ENCODE measurements at places on chromosomes 2 and 18. TPM values are rescaled to one million over a fixed set of nuclear protein-coding genes. Genes with fewer than 3 reads are reported as not detected.
A peak's percentile ranks its signal among the peaks of the same experiment; 100 is the strongest.

GRCh38 chr2:121231385-121232000 lies 53.5 kb downstream of the TFCP2L1 start:
- DNase-seq, result no peak

Gene LBX2
- polyA plus RNA-seq, result 7.0 TPM

- DNase-seq, result no peak
Measured at GRCh38 chr18:34729740-34730355, 19.8 kb downstream of the DTNA start.

DNA sequence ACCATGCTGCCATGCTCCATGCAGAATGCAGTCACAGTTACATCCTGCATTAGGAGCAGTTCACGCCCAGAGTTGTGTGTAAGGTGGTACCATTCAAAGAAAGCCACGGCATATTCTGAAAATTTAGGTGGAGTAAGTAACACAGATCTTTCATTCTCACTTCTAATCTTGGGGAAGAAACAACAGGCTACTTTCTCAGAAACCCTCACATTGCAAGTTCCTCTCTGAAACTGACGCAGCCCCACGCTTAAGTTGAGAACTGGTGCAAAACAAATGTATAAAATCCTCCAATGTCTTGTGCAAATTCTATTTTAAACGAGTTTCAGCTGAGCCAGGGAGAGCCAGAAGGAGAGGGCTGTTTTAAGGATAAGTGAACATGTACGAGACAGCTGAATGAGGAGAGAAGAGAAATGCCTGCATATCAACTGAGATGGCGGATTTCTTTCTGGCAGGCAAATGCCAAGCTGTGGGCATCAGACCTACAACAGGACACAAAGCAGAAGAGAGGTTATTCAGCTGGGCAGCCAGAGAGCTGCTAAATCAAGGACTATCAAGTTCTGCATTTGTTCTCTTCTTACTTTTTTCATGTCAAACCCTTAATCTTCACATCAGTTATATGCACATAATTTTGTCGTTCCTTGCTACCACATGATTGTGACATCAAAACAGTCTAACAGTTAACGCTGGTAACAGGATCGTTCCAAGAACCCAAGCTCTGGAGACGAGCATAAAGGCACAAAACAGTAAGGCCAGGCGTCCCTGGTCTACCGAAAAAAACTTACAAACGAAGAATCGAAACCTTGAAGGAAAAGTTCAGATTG lies 6.4 kb downstream of the ARL4C start:
- DNase-seq, result no peak

Gene TUBA4B
- 0.82 TPM for polyA plus RNA-seq

Gene COL6A3
- polyA plus RNA-seq, result 236 TPM

DNA sequence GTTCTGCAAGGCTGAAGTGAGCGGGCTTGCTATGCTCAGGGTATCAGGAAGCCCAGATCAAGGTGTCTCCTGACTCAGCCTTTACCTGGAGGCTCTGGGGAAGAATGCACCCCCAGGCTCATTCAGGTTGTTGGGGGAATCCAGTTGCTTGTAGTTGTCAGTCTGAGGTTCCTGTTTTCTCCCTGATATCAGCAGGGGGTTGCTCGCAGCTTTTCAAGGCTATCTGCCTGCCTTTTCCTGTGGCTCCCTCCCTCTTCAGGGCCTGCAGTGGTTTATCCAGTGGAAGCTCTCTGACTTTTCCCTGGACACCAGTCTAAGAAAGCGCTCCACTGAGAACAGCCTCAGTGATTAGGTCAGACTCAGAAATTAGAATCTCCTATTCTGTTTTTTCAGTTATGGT lies 116.6 kb downstream of the PTPRM start:
- no peak for DNase-seq

DNA sequence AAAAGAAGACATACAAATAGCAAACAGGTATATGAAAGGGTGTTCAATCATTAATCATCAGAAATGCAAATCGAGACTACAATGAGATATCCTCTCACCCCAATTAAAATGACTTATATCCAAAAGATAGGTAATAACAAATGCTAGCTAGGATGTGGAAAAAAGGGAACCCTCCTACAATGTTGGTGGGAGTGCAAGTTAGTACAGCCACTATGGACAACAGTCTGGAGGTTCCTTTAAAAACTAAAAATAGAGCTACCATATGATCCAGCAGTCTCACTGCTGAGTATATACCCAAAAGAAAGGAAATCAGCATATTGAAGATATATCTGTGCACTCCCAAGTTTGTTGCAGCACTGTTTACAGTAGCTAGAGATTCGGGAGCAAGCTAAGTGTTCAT lies 271.5 kb downstream of the MBD5 start:
- no peak for DNase-seq

- DNase-seq, result peak; percentile 6
Measured at GRCh38 chr2:30545875-30546274, 98.8 kb downstream of the LCLAT1 start.

DNA sequence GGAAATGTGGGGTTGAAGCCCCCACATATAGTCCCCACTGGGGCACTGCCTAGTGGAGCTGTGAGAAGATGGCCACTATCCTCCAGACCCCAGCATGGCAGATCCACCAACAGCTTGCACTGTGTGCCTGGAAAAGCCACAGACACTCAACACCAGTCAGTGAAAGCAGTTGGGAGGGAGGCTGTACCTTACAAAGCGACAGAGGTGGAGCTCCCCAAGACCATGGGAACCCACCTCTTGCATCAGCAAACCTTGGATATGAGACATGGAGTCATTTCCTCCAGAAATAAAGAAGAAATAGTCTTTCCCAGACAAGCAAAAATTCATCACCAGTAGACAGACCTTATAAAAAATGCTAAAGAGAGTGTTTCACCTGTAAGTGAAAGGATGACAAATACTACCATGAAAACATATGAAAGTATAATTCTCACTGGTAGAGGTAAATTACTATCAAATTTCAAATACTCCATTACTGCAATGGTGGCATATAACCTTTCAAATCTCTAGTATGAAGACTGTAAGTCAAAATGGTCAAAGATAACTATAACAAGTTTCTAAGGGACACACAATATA lies 152.6 kb upstream of the EPHA4 start:
- no peak for DNase-seq

- DNase-seq, result no peak
Measured at GRCh38 chr18:10057401-10057893, 143.6 kb downstream of the VAPA start.

DNA sequence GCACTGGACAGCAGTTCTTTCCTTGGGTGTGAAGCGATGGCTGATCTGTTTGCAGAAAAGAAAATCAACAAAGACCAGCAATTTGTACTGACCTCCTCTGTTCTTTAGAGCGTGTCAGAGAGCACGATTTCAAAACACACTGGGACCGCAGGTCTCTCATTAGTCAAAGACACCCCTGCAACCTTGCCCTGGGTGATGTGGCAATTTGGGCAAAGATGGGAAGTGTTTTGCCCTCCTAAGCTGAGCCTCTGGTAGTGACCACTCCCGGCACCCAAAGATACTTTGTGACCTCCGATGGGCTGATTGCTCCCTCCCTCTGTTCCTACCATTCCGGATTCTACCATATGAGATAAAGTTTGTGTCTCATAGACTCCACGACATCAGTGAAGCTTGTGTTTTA lies 18.2 kb upstream of the CLIP4 start:
- DNase-seq, result no peak

DNA sequence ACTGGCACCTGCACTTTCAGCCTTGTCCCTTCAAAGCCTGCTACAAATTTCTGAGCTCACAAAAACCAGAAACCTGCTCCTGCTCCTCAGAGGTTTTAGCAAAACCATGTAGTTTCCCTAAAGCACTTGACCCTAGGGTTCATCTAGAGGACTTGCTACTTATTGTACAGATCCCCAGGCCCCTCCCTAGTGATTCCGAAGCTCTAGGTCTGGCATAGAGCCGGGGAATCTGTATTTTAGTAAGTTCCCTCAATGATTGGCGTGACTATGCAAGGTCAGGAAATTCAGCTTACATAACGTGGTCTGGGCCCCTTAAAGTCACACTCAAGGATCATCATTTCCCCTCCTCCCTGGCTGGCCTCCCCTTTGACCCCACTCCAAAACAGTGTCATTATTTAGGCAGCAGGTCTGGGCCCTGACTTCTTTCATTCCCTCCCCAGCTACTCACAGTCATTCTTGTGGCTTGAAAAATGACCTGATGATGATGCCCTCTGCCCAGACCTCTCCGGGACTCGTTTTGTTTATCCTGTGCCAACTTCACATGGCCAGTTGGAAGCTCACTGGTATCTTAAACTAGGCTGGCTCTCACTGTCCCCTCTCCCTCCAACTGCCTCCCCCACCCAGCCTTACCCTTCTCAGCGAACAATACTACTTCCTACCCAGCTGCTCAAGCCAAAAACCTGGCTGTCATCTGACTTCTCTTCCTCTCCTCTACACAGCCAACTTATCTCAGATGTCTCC lies 36.0 kb downstream of the WDFY1 start:
- no peak for DNase-seq

- DNase-seq, result no peak
Measured at GRCh38 chr2:191012845-191013681, 908 bp downstream of the STAT1 start.

DNA sequence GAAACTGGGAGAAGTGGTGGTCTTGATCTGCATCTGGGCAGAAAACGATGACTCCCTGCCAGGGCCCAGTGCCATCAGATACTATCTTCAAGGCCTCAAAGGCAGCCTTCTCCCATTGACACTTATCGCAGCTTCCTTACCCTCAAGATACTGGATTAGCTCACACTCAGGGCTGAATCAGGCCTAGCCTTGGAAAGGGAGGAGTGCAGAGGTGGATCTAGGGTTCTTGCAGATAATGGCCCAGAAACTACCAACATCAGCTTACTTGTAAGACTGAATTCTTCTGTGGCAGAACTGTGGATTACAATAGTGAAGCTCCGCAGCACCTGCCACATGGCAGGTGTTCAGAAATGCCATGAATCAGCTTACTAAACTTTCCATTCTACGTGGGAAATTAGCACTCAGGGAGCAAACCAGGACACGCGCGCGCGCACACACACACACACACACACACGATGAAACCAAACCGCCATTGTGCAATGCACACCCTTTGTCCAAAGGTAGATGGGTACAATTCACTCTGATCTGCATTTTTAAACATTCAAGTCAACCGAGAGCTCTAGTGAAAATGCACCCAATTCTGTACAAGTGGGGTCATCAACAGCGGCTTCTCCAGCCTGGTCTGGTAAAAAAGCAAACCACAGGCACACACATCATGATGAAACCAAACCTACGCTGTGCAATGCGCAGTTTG lies 26.3 kb upstream of the TMEM182 start:
- peak; percentile 8 for DNase-seq

Gene NFU1
- polyA plus RNA-seq, result 54.7 TPM

GRCh38 chr2:29054430-29054829 lies 19.9 kb downstream of the PCARE start:
- no peak for DNase-seq

DNA sequence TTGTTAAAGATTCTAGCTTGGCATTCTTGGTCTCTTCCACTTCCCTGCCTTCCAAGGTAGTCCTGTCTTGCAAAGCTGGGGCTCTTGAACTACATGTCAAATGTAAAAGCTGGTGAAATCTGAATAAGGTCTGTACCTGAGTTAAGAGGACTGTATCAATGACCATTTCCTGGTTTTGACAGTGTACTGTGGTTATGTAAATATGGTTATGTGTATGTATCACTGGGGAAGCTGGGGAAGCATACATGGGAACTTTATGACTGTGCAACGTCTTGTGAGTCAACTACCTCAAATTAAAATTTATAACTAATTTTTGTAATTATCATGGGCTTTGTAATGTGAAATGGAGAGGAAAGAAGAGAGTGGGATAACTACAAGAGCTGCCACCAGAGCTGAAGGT lies 81.7 kb downstream of the COL4A4 start:
- no peak for DNase-seq

Gene THSD7B
- polyA plus RNA-seq, result 5.1 TPM

DNA sequence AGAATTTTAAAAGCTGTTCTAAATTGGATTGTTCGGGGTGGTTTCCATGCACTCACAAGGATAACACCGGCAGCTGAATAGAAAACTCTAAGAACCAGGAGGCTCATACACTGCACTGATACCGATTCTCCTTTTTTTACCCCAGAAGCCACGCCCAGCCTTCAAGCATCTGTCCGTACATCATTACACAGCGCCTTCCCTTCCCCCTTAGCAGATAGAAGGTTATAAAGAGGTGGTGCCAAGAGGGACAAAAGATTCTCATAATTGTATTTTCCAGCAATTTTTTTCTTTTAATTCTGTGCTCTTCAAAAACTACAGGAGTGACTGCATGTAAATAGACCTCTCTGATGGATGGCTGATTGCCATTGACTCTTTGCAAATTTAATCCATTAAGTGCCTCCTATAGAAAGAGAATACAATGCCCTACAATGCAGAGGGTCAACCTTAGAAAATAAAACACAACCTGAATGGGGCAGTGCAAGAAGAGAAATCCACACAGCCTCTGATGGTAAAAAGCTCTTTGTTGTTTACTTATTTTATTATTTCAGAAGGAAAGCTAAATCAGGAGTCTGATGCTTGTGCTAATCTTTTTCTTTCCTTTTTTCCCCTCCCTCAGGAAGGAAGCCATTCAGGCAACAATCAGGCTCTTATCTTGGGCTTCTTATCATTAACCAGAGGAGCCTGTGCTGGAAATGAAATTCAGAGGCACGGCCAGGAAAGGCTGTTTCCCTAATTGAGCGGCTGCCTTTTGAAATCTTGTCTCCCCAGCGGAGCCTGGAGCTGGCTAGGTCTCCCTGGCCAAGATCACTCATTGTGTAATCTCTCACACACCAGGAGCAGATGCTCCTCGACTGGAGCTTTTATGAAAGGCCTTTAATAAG lies 198.9 kb upstream of the NABP1 start:
- no peak for DNase-seq

GRCh38 chr18:64017870-64018269 lies 48.0 kb downstream of the SERPINB8 start:
- DNase-seq, result no peak

Gene TUBA3D
- 1.8 TPM for polyA plus RNA-seq

DNA sequence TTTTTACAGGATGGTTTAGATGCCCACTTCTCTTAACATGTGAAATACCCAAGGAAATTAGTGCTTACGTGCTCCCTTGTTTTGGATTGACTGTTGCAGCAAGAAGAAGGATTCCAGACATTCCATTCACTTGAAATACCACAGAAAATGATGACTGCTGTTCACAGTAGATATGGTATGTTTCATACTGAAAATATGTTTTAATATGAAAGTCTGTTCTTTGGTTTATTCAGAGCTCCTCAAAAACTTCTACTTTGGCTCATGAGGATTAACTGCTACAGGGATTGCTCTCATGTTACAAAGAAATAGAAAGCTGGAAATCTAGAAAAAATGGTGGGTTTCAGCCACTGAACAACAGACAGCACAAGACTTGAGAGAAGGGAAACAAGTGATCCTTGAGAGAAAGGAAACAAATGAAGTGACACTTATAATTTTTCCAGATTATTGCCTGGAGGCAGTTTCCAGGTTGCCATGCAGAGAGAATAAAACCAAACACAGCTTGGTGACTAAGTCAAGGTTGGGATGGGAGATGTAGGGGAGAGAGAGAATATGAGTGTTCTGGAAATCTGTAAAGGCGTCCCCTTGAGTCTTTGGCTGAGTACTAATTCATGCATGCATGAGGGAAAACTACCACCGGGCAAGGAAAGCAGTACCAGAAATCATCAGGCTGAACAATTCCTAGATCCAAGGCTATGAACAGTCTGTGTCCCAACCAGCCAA lies 348.1 kb downstream of the CLIP4 start:
- DNase-seq, result no peak

- no peak for DNase-seq
Measured at GRCh38 chr2:8251291-8251690, 430.6 kb upstream of the ID2 start.

Gene ADD2
- polyA plus RNA-seq, result 4.2 TPM

Gene MARCHF4
- polyA plus RNA-seq, result 0.08 TPM

GRCh38 chr2:179661986-179662385 lies 199.4 kb downstream of the ZNF385B start:
- no peak for DNase-seq

GRCh38 chr18:12003894-12004293 lies 22.6 kb downstream of the IMPA2 start:
- DNase-seq, result no peak

Gene DNAH7
- 8.4 TPM for polyA plus RNA-seq

Gene COL4A4
- 44.2 TPM for polyA plus RNA-seq

All from left renal cortex interstitium (tissue), 4 donors.